ENCODE measurements at places on chromosomes 11 and 22.
A peak's percentile ranks its signal among the peaks of the same experiment; 100 is the strongest.

DNA sequence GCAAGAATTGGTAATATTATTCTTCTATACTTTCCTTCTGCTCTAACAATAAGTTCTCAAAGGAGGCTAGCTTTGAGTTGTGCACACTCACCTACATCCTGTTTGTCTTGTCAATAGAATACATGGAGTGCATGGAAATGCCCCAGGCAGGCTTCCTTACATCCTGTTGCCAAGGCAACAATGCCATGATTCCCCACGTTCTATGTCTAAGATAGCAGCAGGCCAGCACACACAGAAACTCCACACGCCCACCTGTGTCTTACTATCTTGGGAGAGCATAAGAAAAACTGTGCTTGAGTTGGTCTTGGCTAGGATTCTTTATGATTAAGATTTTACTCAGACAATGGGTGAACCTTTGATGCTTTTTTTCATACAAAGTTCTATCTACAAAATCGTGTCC, 379.2 kb downstream of the AASDHPPT start:
- DNase-seq = no peak

GRCh38 chr22:25966448-25966913, 202.8 kb upstream of the SEZ6L start:
- no peak for DNase-seq

- no peak for DNase-seq
These were observed 32.6 kb upstream of the APLP2 start for GRCh38 chr11:130037058-130037457.

DNA sequence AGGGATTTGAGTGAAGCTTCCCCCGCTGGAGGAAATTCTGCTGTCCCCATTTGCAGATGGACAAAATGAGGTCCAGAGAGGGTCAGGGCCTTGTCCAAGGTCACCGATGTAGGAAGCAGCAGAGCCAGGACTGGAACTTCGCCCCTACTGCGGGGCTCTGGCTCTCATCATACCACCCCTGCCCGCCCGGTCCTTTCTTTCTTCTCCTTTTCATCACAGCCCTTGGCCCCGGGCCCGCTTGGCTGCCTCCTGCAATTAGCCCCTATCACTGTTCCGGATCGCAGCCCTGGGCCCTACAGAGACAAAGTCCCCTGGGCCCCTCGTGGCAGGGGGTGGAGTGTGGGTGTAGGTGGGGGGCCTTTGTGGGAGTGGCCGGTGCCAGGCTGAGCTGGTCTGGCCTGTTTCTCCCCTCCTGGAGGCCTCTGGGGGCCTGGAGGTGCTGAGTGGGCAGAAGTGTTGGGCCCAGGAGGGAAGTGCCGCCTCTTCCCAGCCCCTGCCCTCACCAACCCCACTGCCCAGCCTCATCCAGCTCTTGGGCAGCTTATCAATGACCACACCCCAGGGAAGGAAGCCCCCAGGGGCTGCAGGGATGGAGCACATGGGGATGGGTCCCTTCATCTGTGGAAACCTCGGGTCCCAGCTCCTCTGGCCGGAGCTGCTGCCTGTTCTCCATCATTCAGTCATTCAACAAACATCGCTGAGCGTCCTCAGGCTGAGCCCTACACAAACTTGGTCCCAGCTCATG, 3.4 kb downstream of the EMID1 start:
- DNase-seq = no peak

DNA sequence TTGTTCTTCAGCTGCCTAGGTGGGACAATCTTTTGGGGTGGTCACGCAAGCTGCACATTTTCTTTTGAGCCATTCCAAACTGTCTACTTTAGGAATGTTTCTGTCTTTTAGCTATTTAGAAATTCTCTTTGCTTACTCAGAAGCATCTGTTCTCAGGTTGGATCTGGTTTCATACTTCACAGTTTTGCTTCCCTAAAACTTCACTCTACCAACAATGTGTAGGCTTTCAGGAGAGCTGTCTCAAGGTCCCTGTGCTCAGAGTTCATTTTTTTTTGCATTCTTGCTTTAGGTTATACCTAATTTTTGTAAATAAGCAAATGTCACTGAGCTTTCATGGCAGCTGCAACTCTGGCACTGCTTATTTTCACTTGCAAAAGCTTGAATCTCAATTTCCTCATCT, 36.7 kb downstream of the CCDC90B start:
- DNase-seq = no peak

GRCh38 chr22:49921508-49922278, 3.3 kb downstream of the CRELD2 start:
- no peak for DNase-seq

- DNase-seq = no peak
These were observed 48.6 kb downstream of the GAB4 start for GRCh38 chr22:16959345-16959930.

DNA sequence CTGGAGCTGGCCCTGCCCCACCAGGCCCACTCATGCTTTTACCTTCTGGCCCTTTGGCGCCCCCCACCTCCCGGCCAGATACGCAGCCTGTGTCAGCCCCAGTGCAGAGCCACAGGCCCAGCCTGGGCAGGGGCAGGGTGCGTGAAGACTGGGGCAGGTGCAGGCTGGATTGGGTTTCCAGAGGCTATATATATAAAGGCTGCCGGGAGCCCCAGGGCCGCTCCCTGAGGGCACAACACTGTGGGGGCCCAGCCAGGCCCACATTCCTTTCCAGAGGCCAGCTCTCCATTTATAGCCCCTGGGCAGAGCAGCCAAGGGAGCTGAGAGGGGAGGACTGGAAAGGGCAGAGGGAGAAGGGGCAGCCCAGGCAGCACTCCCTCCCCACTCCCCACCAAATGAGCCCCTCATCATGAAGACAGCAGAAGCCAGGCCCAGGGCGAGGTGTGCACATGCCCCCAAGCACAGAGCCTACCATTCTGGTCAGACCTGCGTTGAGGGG, 5.0 kb upstream of the MYOD1 start:
- DNase-seq = no peak

- no peak for DNase-seq
These were observed 5.4 kb downstream of the BEST1 start for GRCh38 chr11:61955422-61956135.

GRCh38 chr22:50189184-50189848, 3.6 kb downstream of the TRABD start:
- no peak for DNase-seq

DNA sequence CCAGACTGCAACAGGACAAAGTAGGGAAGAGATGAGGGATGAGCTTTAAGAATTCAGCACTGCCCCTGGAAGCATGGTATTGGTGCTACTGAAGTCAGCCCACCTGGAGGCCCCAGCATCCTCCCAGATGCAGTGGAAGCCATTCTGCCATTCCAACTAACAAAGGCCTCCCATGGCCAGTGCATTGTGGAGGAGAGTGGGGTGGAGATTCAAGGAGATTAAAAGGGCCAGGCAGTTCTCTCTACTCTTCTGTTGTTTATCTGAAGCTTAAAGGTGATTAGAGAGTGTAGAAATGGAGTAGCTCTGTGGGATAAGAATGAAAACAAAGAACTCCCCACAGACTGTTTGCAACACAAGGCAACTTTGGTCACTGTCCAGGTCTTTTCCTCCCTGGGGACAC, 24.1 kb upstream of the TSKU start:
- DNase-seq = no peak

DNA sequence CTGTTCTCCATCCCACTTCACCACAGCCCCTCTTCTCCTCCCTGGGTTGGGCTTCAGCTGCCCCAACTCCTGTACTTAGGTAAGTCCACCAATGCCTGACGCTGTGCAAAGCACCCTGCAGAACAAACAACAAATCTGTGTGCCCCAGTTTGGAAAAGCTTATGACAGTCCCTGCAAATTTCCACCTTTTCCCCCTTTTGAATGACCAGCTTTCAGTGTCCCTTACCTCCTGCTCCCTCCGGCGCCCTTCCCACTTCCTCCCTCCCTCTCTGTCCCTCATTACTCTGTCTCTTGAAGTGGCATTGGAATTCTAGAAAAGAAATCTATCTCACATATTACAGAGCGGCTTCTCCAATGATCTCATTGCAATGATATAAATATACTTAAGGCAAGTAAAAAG, 352.9 kb upstream of the B3GAT1 start:
- DNase-seq = no peak

GRCh38 chr11:46242041-46242951, 35.2 kb upstream of the CREB3L1 start:
- DNase-seq = no peak

- peak; percentile 34 for DNase-seq
These were observed 975 bp upstream of the MDK start for GRCh38 chr11:46380340-46381047.

DNA sequence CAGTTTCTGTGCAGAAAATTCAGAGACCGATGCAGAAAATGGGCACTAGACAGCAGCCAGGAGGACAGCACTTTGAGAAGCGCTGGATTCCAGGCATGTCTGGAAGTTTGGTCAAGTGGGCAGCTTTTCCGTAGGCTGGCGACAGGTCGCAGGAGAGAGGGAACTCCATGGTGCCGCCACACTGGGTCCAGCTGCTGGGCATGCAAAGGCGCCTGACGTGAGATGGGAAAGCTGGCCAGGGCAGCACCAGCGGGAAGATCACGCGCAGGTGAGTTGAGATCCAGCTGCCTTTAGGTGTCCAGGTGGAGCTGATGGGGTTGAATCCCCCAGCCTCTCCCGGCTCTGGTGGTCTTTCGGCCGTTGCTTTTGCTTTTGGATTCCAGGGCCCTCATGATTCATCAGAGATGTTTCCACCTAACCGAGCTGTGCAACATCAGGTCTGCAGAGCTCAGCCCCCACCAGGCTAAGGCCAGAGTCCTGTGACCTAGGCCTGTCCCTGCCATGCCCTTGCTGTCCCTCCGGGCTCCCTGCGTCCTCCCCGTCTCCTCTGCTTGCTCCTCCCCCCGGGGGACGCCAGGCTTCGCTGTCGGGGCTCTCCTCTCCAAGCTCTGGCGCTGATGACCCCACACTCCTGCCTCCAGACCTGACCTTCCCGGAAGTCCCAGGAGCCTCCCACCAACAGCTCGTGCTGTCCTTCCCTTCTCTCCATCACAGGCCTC, 1001.7 kb downstream of the BRD1 start:
- no peak for DNase-seq

Data from T-helper 22 cell (primary cell).